Osteoblast (primary cell): ENCODE measurements at places on chromosomes 12 and 14. TPM values are rescaled to one million over a fixed set of nuclear protein-coding genes. Genes with fewer than 3 reads are reported as not detected.

BIN2 gene
- under 0.01 TPM in 1 of 2 replicates, not detected in the other for total RNA-seq

DNA sequence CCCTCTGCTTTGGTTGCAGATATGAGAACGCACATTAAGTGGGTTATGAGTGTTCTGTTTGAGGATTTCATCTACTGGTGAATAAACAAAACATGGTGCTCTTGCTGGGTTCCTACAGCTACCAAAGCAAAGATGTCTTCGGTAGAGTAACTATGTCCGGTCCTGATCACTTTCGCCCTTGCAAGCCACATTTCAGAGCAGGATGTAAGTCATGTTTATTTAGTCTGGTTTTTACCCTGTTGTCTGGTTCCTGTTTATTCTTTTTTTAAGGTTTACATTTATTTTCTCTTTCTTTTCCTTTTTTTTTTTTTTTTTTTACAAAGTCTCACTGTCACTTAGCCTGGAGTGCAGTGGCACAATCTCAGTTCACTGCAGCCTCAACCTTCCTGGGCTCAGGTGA lies 99.2 kb downstream of the VEZT start:
- DNase-seq = no peak

- peak; percentile 57 for DNase-seq
Measured at GRCh38 chr14:89965839-89966238, 10.1 kb downstream of the TDP1 start.

NT5DC3 gene
- total RNA-seq = 10.1 and 10.6 TPM in 2 replicates

METAP2 gene
- 80.7 and 91.6 TPM in 2 replicates for total RNA-seq

CLEC2D gene
- 9.4 TPM in 2 replicates for total RNA-seq

DNA sequence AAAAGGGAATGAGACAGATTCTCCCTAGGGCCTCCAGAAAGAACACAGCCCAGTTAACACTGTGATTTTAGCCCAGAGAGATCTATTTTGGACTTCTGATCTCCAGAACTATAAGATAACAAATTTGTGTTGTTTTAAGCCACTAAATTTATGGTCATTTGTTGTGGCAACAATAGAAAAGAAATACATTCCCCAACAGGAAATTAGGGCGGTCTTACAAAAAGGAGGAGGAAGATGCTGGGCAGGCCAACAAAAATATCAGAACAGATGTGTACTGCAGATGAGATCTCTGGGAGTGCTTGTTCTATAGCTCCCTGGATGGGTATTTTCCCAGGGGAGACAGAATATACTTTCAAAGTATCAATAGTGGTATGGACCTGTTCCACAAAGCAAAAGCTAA lies 32.0 kb upstream of the SOCS2 start:
- DNase-seq = no peak

GRCh38 chr12:22588817-22589216 lies 36.2 kb upstream of the ETNK1 start:
- DNase-seq = no peak

DNA sequence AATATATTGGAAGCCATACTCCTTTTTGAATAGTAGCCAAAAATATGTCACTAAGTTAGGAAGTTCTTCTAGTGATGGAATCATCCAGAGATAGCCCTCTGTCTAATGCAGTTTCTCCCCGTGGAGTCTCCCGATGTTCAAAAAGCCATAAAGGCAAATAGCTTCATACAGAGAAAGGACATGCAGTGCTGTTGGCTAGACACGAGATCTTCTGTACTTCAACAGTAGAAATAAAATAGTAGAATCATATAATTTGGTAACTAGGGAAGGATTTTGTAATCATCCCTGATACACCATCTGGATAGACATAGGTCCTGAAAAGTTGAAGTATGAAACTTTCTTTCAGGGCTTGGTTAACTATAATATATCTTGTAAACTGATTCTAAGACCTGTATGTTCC lies 27.6 kb downstream of the LRFN5 start:
- no peak for DNase-seq

AHNAK2 gene
- total RNA-seq = 30.8 and 31.8 TPM in 2 replicates

GRCh38 chr12:6347367-6348338 lies 5.8 kb upstream of the TNFRSF1A start:
- DNase-seq = peak; percentile 93
